ENCODE measurements at places on chromosomes 3 and 15.

- no peaks in the 10 kb centered on the region for H3K36me3 ChIP-seq
- H3K27ac ChIP-seq: no peak overlapping the region
- no peak overlapping the region for H3K4me3 ChIP-seq
- peaks cover 49% of the 10 kb centered on the region for H3K27me3 ChIP-seq
- DNase-seq: no peak
- no peaks in the 10 kb centered on the region for H3K4me1 ChIP-seq
Measured at GRCh38 chr3:194944526-194944925, 258.8 kb downstream of the FAM43A start.

GRCh38 chr15:83012076-83012426 lies 612 bp upstream of the C15orf40 start:
- no peaks in the 10 kb centered on the region for H3K27me3 ChIP-seq
- H3K27ac ChIP-seq: peak overlapping the region; percentile 39
- H3K4me1 ChIP-seq: peaks cover 13% of the 10 kb centered on the region
- no peak for DNase-seq

DNA sequence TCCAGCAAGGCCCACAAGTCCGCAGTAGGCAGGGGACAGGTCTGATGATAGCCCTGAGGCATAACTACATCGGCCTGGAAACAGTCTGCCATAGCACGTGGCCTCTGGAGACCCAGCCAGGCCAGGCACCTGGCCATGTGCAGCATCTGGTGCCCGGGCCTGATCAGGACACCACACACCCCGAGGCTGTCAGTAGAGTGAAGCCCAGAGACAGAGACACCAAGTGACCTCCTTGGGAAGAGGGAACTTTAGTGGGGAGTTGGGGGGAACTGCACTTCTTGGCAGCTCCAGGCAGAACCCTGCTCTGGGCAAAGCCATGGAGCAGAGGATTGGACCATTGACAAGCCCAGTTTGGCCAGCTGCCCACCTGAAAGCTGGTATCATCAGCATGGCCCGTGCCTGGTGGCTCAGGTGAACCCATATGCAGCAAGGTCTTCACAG lies 1.2 kb downstream of the SHISA5 start:
- H3K4me1 ChIP-seq: peaks cover 18% of the 10 kb centered on the region
- peak overlapping the region; percentile 67 for H3K27ac ChIP-seq
- no peak for DNase-seq
- H3K27me3 ChIP-seq: no peaks in the 10 kb centered on the region
- no peak overlapping the region for H3K4me3 ChIP-seq

GRCh38 chr3:124113485-124113884 lies 121.6 kb upstream of the ROPN1 start:
- no peak overlapping the region for H3K4me3 ChIP-seq
- no peak overlapping the region for H3K27ac ChIP-seq
- H3K4me1 ChIP-seq: no peaks in the 10 kb centered on the region
- no peaks in the 10 kb centered on the region for H3K27me3 ChIP-seq
- no peaks in the 10 kb centered on the region for H3K36me3 ChIP-seq
- DNase-seq: no peak

DNA sequence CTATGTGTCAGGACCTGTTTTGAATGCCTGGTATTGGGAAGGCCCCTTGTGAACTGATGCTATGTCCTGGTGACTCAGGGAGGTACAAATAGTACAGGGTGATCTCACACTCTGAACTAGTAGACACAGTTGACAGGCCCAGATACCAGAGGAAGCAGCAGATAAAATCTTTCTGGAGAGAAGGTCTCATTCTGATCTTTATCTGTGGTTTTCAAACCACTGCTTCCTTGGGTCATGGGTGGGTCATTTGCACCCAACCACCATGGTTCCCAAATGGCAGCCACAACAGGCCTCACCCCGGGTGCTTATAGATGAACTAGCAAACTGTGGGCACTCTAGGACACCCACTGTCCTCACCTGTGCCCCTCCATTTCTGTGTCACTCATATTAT lies 43.4 kb downstream of the PXYLP1 start:
- H3K4me1 ChIP-seq: no peaks in the 10 kb centered on the region
- DNase-seq: no peak
- no peaks in the 10 kb centered on the region for H3K27me3 ChIP-seq
- peaks cover 2% of the 10 kb centered on the region for H3K36me3 ChIP-seq
- H3K4me3 ChIP-seq: no peak overlapping the region

DNA sequence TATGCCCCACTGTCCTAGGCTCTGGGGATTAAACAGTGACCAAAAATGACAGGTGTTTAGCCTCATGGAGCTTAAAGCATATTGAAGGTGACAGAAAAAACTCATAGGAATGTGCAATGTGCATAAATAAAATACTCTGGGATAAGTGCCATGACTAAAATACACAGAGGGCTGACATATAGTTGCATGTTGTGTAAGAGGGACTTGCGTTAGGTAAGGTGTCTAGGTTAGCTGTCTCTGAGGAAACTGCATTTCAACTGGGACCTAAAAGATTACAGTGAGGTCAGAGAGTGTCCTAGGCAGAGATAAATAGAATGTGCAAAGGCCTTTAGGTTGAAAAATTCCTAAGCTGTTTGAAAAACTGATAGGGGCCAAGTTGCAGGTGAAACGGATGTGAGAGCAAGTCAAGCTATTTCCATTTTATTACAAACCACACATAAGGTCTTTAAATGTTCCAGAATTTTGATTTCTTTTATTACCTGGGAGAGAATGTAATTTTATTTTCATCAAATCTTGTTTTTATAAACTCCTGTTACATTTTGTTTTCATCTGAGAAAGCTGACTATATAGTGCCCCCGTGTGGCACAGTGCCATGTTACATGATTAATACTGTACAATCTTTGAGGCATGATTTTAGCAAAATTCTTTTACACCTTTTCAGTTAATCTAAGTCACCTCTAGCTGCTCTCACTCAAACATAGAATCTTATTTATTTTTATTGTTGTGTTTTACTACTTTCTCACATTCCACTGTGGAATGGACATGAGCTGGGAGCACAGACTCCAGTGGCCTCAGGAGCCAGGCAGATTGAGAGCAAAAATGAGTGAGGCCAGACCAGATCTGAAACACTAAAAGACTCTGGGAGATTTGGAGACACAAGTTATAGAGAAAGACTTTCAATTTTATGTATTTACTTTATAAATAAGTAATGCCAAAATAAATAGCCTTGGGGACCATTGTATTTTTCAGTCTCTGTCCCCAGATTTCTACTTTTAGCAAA lies 259.6 kb upstream of the ZNF717 start:
- no peaks in the 10 kb centered on the region for H3K36me3 ChIP-seq
- H3K4me1 ChIP-seq: no peaks in the 10 kb centered on the region
- no peak for DNase-seq
- no peaks in the 10 kb centered on the region for H3K27me3 ChIP-seq
- no peak overlapping the region for H3K4me3 ChIP-seq
- H3K27ac ChIP-seq: no peak overlapping the region

DNA sequence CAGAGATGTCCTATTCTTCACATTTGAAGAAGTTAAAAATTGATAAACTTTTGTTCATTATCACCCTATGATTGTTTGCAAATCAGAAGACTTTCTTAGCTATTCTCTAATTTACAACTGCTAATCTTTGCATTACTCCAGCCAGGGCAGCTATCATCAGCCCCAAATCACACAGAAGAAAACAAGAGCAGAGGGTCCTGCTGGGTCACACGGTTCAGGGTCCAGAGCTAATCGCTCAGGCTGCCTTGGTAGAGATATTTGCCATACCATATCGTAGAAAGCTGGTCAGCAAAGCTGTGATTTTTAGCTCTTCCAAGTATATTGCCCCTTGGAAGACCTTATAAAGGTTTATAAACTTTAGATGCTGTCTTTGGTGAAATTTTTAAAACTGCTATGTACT lies 181.4 kb downstream of the MAGI1 start:
- no peaks in the 10 kb centered on the region for H3K36me3 ChIP-seq
- H3K27me3 ChIP-seq: no peaks in the 10 kb centered on the region
- DNase-seq: no peak
- no peak overlapping the region for H3K27ac ChIP-seq
- no peaks in the 10 kb centered on the region for H3K4me1 ChIP-seq

- H3K4me3 ChIP-seq: no peak overlapping the region
- H3K27ac ChIP-seq: no peak overlapping the region
- peaks cover 29% of the 10 kb centered on the region for H3K36me3 ChIP-seq
- no peak for DNase-seq
Measured at GRCh38 chr15:79329171-79329611, 18.3 kb downstream of the TMED3 start.

GRCh38 chr3:46301122-46301835 lies 52.6 kb upstream of the CCR2 start:
- no peaks in the 10 kb centered on the region for H3K36me3 ChIP-seq
- H3K27ac ChIP-seq: peak overlapping the region; percentile 55
- H3K4me3 ChIP-seq: no peak overlapping the region
- H3K27me3 ChIP-seq: no peaks in the 10 kb centered on the region
- DNase-seq: no peak

DNA sequence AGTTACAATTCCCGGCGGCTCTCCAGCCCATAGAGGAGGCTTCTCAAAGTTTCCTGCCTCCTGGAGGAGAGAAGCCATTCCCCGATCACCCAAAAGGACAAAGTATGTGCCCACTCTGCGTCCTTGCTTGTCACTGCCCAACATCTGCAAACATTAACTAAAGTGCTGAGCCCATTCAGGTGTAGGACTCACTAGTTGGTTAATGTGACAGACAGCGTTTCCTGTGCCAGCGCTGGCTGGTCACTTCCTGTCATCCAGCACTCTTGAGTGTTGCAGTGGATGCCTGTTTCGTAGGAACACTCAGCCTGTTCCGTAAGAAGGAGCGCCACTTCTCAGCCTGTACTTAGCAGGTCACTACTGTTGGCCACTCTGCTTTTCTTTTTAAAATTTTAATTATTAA lies 100.3 kb downstream of the APBA2 start:
- H3K27me3 ChIP-seq: no peaks in the 10 kb centered on the region
- H3K4me1 ChIP-seq: peaks cover 41% of the 10 kb centered on the region
- H3K4me3 ChIP-seq: no peak overlapping the region
- peaks cover 2% of the 10 kb centered on the region for H3K36me3 ChIP-seq
- no peak overlapping the region for H3K27ac ChIP-seq

- no peaks in the 10 kb centered on the region for H3K36me3 ChIP-seq
- H3K4me1 ChIP-seq: no peaks in the 10 kb centered on the region
- no peak overlapping the region for H3K4me3 ChIP-seq
- no peak overlapping the region for H3K27ac ChIP-seq
- DNase-seq: no peak
Measured at GRCh38 chr15:83845230-83845629, 191.3 kb downstream of the ADAMTSL3 start.

DNA sequence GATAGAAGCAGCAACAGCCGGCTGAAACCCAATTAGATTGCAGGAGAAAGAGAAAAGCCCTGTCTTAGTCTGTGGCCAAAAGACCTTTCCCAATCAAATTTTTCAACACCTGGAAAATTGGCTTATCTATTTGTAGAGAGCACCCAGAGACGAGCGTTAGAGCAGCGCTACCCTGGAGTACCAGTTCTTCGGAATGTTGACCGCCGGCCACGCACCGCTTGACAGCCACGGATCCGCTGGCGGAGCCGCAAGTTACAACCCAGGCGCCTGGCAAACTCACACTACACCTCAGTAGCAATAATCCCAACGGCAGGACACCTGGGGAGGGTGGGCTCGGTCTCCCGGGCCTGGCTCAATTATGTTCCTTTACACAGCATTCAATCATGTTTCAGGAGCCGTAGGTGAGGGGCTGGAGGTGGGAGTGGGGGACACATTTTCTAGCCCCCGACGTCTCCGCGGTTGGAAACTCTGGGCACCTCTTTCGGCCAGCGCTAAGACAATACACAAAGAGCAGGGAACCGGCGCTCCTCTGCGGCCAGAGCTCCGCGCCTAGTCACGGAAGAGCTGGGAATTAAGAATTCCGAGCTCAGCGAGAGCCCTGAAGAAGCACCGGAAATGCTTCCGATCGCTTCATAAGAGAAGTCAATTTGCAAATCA lies 1.2 kb downstream of the MB21D2 start:
- H3K36me3 ChIP-seq: no peaks in the 10 kb centered on the region
- H3K27me3 ChIP-seq: peaks cover 22% of the 10 kb centered on the region
- H3K4me3 ChIP-seq: peak overlapping the region; percentile 83
- H3K4me1 ChIP-seq: peaks cover 19% of the 10 kb centered on the region
- H3K27ac ChIP-seq: no peak overlapping the region
- DNase-seq: no peak

DNA sequence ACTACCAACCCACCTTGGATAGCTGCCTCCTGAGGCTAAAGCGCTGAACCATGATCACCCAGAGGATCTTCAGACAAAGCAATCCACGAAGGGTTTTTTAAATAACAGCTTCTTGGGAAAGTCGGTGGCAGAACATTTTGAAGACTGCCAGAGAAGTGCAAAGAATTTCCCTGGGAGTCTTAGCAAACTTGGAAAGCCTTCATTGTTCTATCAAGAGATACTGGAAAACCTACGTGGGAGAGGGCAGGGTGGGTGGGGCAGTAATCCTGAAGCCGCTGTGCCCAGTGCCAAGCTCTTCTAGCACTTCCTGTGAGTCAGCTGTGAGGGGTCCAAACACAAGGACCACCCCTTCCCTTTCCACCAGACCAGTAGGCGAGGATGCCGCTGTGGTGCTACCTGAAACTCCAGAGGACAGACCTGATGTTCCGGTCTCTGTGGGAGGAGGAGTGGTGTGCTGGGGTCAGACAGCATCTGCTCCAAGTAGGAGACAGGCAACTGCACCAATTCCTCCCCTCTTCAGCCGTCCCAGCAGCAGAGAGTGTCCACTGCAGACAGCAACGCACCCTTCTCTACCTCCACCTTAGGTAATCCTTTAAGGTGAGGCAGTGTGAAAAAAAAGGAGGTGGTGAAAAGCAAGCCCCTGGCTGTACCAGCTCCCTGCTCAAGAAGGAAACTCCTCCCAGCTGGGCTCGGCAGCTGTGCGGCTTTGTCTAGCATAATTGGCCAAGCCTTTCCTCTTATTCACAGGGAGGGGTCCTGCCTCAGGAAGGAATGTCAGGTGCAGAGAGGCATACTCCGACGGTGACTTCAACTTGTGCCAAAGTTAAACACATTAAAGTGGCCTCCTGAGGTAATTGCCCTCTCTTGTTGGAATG lies 99.0 kb downstream of the TMCC1 start:
- no peaks in the 10 kb centered on the region for H3K36me3 ChIP-seq
- peak overlapping the region; percentile 47 for H3K4me3 ChIP-seq
- DNase-seq: no peak
- H3K27me3 ChIP-seq: no peaks in the 10 kb centered on the region
- H3K4me1 ChIP-seq: peaks cover 12% of the 10 kb centered on the region

- H3K27me3 ChIP-seq: no peaks in the 10 kb centered on the region
- DNase-seq: no peak
- H3K27ac ChIP-seq: no peak overlapping the region
- no peak overlapping the region for H3K4me3 ChIP-seq
Measured at GRCh38 chr3:172171396-172172075, 132.2 kb downstream of the FNDC3B start.

- H3K36me3 ChIP-seq: no peaks in the 10 kb centered on the region
- no peaks in the 10 kb centered on the region for H3K4me1 ChIP-seq
- no peaks in the 10 kb centered on the region for H3K27me3 ChIP-seq
- no peak for DNase-seq
Measured at GRCh38 chr3:74314696-74315095, 299.8 kb downstream of the CNTN3 start.

Data from T-cell (primary cell).